ENCODE measurements at places on chromosomes 11 and 22. TPM values are rescaled to one million over a fixed set of nuclear protein-coding genes. Genes with fewer than 3 reads are reported as not detected.

Gene TBX10
- 0.21 TPM for total RNA-seq

Gene OR52M1
- total RNA-seq, result not detected

Gene VPREB1
- not detected for total RNA-seq

Gene GP1BB
- 4.3 TPM for total RNA-seq

Gene MMP8
- total RNA-seq, result not detected

Gene TTLL8
- total RNA-seq, result not detected

DNA sequence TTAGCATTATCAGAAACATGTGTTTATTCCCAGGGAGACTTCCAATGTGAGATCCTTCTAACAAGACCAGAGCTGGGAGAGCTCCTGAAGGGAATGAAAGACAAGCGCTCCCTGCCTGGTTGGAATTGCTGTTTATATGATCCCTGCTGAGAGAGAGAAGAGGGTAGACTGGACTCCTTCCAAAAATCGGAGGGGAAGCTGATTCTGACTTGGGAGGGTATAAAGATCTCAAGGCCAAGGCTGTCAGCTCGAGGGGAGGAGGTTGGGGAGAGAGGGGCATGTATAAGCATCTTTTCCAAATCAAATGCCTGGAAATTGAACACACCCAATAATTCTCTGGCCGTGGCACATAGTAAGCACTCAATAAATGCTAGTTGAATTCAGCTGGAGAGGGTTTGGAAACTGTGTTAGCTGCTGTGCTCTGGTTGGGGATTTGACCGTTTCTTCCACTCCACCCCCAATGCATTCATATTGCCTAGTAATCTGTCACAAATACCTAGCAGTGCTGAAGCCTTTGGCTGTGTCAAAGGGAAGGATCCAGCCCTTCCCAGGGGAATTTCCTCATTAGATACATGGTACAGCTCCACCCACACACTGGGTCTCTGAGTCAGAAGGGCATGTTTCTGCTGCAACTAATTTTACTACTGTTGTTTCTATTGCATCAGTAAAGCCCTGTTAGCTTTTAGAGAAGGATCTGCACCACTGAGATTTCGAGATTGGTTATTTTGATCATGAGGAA lies 61.5 kb downstream of the CACNG2 start:
- no peak for DNase-seq

DNA sequence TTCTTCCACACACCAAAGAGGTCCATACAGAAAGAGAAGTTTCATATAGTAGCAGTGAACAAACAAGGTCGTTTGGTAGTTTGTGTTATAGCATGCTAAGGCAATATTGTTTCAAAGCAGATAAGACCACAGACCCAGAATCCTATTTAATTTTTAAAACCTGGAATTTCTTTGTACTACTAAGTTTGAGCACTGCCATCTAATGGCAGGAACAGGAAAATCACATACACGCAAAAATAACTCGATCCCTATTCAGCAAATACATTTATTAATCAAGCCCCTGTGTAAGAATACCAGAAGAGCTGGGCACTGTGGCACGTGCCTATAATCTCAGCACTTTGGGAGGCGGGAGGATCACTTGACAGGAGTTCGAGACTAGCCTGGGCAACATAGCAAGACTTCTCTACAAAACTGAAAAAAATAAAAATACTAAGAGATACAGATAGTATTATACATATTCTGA lies 2.9 kb upstream of the BTBD10 start:
- DNase-seq, result no peak

- DNase-seq, result no peak
Measured at GRCh38 chr11:7964873-7965272, 374 bp downstream of the NLRP10 start.

DNA sequence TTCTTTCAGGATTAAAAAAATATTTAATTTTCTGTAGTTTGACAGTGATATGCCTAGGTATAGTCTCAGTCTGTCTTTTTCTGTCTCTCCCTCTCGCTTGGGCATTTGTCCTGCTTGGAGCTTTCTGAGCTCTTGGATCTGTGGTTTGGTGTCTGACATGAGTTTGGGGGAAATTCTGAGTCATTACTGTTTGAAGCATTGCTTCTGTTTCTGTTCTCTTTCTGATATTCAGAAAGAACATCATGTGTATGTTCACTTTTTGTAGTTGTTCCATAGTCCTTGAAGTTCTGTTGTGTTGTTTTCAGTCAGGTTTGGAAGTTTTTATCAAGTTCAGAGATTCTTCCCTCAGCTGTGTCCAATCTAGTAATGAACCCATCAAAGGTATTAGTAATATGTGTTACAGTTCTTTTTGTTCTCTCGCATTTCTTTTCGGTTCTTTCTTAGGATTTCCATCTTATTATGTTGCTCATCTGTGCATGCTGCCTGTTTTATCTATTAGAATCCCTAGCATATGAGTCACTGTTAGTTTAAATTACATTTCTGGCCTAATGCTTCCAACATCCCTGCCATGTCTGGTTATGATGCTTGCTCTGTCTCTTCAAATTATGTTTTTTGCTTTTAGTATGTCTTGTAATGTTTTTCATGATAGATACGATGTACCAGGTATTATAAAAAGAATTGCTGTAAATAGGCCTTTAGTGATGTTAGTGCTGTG lies 48.4 kb downstream of the DDX10 start:
- DNase-seq, result no peak

DNA sequence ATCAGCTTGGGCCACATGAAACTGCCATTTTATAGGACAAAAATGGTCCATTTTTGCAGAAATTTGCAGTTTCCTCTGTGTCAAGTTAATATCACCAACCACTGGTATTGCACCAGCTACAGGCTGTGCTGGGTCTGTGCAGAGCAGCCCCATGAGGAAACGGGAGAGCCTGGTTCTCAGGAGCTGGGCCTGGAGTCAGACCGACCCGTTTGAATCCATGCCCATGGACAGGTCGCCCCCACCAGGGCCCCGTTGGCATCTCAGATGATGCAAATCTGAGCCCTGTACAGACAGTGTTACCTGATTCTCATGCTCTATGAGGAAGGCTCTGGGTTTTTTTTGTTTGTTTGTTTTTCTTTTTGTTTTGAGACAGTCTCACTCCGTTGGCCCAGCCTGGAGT lies 9.8 kb upstream of the SEC14L6 start:
- no peak for DNase-seq

DNA sequence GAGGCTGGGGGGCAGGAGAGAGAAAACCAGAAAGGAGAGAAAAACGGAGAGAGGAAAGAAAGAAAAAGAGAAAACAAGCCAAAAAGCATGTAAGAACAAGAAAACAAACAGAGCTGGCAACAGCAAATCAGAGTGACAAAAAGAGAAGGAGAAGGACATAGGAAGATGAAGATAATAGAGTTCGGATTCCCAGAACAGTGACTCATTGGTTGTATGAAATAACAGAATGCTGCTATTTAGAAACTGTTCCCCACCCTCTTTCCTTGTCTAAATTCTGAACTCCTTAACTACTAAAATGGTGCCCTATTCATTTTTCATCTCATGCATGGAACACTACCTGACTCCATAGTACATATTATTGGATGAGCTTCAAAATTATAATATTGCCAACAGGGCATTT lies 317.4 kb downstream of the C11orf87 start:
- no peak for DNase-seq

DNA sequence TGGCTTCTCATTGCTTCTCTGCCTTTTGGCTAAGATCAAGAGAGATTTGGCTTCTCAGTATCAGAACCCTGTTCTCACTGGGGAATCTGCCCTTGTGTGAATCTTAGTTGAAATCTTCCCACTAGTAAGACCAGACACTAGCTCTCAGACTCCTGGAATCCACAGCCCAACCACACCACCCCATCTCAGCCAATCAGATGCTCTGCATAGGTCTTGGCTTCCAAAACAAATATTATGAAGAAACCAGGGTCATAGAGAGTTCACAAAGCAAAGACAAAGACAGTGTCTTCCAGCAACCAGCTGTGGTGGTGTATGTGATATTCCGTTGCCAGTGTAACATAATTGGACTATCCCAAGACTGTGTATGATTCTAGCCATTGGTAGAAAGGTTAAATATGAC lies 5.4 kb downstream of the OR8B12 start:
- no peak for DNase-seq

- no peak for DNase-seq
Measured at GRCh38 chr22:49066619-49067018, 761.1 kb downstream of the BRD1 start.

- no peak for DNase-seq
Measured at GRCh38 chr11:83151274-83151977, 5.5 kb upstream of the PCF11 start.

DNA sequence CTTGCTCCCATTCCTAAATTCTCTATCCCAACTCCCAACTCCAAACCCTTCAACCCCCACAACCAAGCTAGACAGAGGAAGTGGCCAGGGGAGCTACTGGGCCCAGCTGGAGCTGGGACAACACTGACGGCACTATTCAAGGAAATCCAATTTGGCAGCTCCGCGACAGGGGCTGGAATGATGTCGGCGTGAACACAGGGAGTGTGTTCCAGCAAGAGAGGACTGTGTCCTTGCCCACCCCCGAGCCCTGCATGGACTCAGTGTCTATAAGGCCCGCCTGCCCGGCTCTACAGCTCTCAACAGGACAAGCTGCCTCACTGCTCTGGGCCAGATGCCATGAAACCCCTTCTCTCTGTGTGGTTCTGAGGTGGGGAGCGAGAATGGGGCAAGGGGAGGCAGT lies 11.3 kb downstream of the PCSK7 start:
- DNase-seq, result no peak

DNA sequence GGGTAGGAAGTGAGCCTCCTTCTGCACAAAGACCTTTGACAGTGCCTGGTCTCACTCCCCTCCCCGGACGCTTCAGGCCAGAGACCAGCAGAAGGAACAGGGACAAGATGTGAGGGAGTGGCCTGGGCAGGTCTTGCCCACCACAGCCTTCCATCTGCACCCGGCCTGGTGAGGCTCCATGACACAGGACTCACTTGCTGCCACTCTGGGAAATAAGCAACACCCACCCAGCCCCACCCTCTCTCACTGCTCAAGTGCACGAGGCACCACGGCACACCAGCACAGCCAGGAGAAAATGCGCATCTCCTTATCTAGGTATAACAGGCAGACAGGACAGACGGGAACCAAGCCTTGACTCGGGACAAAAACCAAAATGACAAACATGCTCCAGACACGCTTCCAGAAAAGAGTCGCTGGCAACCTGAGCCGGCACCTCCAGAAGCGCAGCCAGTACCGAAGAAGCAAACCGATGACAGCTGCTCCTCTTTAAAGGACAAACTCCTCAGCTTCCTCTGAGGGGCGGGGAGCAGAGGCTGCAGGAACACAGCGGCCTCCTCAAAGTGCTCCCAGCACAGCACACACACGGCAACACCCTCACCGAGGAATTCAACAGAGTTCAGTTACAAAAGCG lies 41.7 kb downstream of the BRD1 start:
- DNase-seq, result no peak

- DNase-seq, result peak; percentile 91
Measured at GRCh38 chr22:24175160-24175808, 6.0 kb upstream of the SUSD2 start.

- no peak for DNase-seq
Measured at GRCh38 chr11:122763108-122763507, 75.2 kb upstream of the CRTAM start.

DNA sequence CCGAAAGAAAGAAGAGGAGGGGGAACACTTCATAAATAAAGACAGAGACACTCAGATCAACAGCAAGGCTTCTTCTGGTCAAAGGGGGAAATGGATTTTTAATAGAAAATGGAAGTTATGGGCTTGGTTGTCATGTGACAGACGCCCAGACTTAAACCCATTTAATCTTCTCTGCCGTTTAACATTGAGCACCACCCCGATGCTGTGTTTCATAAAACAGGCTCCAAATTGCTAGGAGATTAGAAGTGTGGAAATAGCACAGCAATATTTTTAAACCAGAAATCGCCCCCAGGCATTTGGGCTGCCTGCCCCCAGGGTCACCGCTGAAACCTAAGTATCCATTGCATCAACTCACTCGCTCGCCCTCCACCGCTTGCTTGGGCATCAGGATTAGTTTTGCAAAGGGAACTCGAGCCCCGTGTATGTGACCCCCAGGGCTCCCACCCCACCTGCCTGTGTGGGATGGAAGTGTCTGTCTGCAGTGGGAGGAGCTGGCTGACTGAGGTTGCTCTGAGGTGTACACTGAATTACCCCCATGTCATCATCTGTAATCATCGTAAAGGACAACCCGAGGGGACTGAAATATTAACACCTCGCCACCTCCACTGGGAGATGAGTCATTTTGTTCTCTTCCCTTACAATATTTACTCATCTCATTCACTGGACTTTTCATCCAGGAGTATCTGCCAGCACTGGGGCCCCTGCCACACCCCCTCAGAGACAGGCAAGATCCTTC lies 10.7 kb downstream of the DSCAML1 start:
- DNase-seq, result no peak

- DNase-seq, result no peak
Measured at GRCh38 chr11:103940551-103940950, 95.9 kb upstream of the DDI1 start.

- DNase-seq, result no peak
Measured at GRCh38 chr11:46865340-46865739, 19.3 kb upstream of the CKAP5 start.

- DNase-seq, result peak; percentile 12
Measured at GRCh38 chr11:81644239-81644840, 1089.3 kb downstream of the FAM181B start.

DNA sequence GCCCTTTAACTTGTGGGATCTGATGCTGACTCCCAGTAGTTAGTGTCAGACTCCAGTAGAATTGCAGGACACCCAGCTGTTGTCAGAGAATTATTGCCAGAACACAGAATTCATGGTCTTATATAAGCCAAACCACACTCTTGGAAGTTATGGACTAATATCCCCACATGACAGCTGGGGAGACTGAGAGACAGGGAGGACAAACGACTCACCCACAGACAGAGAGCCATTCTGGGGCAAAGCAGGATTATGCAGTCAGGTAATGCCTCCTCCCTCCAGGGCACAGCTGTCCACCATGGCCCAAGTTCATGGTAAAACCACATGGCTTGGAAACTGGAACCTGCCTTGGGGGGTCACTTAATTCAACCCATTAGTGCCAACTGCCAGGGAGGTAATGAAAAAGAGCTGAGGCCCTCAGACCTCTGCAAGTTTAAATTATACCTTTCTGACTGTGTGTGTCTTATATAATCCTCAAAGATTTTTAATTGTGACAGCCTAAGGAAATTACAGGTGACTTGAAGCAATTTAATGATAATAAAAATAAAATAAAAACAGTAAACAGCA lies 299.5 kb downstream of the BUD13 start:
- DNase-seq, result no peak
